ENCODE measurements at places on chromosomes 1 and 21.

DNA sequence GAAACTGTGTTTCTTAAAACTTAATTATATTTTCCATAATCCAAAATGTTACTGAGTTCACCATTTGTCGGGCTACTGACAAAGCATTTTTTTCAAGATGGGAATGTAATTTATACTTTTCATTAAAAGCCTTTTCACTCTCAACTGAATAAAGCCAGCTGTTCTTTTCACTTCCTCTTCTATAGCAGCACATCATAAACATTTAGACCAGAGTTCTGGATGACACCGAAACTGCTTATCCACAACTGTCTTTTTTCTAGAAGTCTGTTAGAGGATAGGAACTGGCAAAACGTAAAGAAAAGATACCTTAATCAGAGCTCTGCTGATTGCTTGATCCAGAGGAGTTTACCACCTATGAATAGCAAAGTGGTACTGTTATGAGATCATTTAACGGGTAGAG is 594.7 kb downstream of the ADGRL2 start:
- DNase-seq, result no peak

DNA sequence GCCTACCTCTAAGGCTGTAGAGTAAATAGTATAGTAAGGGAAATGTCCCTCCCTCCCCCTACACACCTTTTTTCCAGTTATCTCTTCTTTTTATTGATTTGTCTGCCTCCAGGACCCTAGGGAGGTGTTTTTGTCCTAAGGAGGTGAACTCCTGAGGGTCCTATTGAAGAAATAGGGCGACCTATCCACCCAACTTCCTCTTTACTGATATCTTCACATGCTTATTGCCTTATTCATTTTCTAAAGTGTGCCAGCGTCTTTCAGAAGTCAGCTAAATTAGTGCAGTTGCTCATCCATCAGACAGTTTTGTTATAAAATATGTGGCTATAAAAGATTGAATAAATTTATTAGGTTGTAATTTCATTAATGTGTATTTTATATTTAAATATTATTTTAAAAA is 5.9 kb downstream of the BACH1 start:
- DNase-seq, result no peak

DNA sequence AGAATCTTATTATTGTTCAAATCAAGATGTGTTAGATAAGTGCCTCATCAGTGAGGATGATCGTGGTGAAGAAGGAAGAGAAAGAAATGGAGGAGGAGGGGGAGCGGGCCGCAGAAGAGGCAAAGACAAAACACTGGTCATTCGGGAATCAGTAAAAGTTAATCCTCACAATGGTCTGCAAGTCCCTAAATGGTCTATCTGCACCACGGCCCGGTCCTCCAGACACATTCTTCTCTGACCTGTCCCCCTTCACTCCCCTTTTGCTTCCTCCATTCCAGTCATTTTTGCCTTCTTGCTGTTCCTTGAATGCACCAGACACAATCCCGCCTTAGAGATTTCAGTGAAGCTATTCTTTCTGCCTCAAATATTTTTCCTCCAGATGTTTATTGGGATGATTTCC is 240.1 kb upstream of the ADGRL2 start:
- DNase-seq, result no peak

- no peak for DNase-seq
These were observed 106.1 kb downstream of the PRDM2 start for GRCh38 chr1:13806108-13806507.

- DNase-seq, result no peak
These were observed 14.4 kb upstream of the NOS1AP start for GRCh38 chr1:162055062-162055461.

DNA sequence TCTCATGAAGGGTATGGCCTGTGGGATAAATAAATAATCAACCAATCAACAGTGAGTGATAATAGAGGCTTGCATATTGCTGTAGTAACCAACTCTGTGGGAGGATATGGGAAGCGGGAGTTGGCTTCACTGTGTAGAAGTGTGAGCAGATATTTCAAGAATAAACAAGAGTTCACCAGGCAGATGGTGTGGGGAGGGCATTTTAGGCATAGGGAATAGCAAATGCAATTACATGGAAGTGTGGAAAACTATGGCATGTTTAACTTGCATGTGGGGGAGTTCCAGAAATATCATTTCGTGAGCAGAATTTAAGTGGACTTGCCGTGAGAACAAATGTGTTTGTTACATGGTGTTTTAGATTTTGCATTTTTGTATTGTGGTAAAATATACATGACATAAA is 95.2 kb downstream of the SPATA46 start:
- no peak for DNase-seq

- DNase-seq, result no peak
These were observed 82.4 kb upstream of the BCL10 start for GRCh38 chr1:85358702-85359438.

- DNase-seq, result no peak
These were observed 430.6 kb upstream of the BRINP3 start for GRCh38 chr1:190908246-190908645.

- no peak for DNase-seq
These were observed 6.1 kb upstream of the SLC19A2 start for GRCh38 chr1:169491845-169492281.

DNA sequence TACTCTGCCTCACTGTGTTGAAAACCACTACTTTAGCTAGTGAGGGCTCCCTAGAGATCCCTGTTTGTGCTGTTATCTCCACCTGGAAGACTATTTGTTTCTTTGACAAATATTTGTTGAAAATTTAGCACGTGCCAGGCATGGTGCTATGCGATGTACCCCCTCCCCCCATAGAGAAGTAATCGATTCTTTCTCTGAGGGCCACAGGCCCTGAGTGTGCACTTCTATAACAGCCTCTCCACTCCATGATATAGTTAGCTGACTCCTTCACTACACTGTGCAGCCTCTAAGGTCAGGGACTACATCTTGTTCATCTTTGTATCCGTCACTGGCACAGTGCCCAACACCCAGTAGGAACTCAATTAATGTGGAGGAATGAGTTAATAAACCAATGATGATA is 17.3 kb upstream of the RBM15 start:
- no peak for DNase-seq

GRCh38 chr1:182764029-182764727 is 25.4 kb upstream of the NPL start:
- DNase-seq, result no peak

GRCh38 chr1:164602101-164602422 is 43.1 kb downstream of the PBX1 start:
- DNase-seq, result no peak

Data from coronary artery (tissue), 2 donors.